ENCODE measurements at places on chromosomes 3 and 15. TPM values are rescaled to one million over a fixed set of nuclear protein-coding genes. Genes with fewer than 3 reads are reported as not detected.

DNA sequence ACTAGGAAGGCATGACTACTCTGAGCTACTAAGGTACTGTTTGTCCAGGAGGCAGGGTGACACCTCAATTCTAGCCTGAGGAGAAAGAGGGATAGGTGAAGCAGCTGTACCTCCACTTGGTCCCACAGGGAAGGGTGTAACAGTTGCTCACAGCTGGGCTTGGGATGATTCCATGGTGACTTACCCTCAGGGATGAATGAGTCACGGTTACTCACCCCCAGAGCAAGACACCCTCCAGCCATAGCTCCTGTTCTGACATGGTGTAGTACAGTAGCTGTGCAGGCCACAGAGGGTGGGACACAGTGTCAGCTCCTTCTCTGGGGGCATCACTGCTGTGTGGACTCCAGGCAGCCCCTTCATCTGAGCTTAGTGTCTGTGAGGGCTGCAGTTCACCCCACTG lies 868.6 kb upstream of the SEMA6D start:
- H3K4me3 ChIP-seq = no peak overlapping the region
- no peaks in the 10 kb centered on the region for H3K4me1 ChIP-seq
- no peaks in the 10 kb centered on the region for H3K36me3 ChIP-seq
- H3K27ac ChIP-seq = no peak overlapping the region
- H3K27me3 ChIP-seq = no peaks in the 10 kb centered on the region
- DNase-seq = no peak

GRCh38 chr3:7812490-7812889 lies 689.1 kb upstream of the LMCD1 start:
- no peaks in the 10 kb centered on the region for H3K4me1 ChIP-seq
- H3K27me3 ChIP-seq = no peaks in the 10 kb centered on the region
- H3K4me3 ChIP-seq = no peak overlapping the region
- no peak overlapping the region for H3K27ac ChIP-seq
- DNase-seq = no peak
- no peaks in the 10 kb centered on the region for H3K36me3 ChIP-seq

GRCh38 chr15:73608941-73609340 lies 24.2 kb downstream of the NPTN start:
- DNase-seq = no peak
- H3K27me3 ChIP-seq = no peaks in the 10 kb centered on the region
- no peak overlapping the region for H3K27ac ChIP-seq
- H3K4me1 ChIP-seq = peaks cover 8% of the 10 kb centered on the region

- no peak overlapping the region for H3K4me3 ChIP-seq
- H3K27me3 ChIP-seq = no peaks in the 10 kb centered on the region
These were observed 13.6 kb upstream of the COMMD2 start for GRCh38 chr3:149765762-149766334.

DNA sequence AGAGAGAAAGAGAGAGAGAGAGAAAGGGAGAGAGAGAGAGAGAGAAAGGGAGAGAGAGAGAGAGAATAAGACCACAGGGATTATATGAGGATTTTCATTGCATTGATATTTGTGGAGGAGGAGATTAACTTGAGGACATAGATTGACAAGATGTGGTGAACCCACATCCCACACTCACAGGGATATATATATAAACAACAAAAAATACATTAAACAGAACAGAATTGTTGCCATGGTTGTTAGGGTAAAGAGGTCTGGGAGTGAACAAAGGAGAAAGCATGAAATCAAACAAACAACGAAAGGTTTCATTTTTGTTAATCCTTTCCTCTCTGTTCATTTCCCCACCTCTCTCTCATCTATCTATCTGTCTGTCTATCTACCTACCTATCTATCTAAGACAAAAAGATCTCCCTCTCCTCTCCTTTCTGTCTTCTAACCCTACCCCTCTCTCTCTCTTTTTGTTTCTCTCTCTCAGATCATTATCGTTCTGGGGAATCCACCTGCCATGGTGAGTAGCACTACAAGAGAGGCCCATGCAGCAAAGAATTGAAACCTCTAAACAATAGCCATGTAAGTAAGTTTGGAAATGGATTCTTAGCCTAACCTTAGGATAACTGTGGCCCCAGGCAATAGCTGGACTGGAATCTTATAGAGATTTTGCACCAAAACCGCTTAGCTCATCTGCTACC lies 280.9 kb downstream of the RAP2B start:
- H3K27ac ChIP-seq = no peak overlapping the region
- no peak overlapping the region for H3K4me3 ChIP-seq

DNA sequence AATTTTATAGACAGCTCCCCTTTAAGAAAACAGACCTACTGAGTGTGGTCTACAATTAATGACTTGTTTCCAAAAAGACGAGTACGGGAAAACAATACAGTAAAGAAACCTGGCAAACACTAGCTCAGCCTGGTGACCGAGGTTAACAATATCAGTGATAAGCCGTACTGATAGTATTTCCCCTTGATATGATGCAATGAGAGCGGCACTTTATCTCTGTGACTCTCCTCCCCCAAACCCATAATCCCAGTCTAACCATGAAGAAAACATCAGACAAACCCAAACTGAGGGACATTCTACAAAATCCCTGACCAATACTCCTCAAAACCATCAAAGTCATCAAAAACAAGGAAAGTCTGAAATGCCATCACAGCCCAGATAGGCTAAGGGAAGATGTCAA lies 8.2 kb downstream of the DENND4A start:
- no peaks in the 10 kb centered on the region for H3K27me3 ChIP-seq
- H3K4me1 ChIP-seq = no peaks in the 10 kb centered on the region
- no peak overlapping the region for H3K4me3 ChIP-seq
- no peak overlapping the region for H3K27ac ChIP-seq
- DNase-seq = no peak

The IL16 gene
- 4.9 TPM for total RNA-seq

The GPR62 gene
- total RNA-seq = 0.56 TPM

The KBTBD13 gene
- total RNA-seq = not detected

The CALML4 gene
- 3.9 TPM for total RNA-seq

The SQOR gene
- 56.6 TPM for total RNA-seq

The GRM2 gene
- total RNA-seq = not detected

The RLBP1 gene
- total RNA-seq = not detected

The LRRN1 gene
- 29.2 TPM for total RNA-seq

The LIPC gene
- 1.9 TPM for total RNA-seq

The TRIP4 gene
- 24.2 TPM for total RNA-seq

The SLC9A9 gene
- total RNA-seq = 19.6 TPM
